ENCODE measurements at places on chromosomes 11 and 22.
A peak's percentile ranks its signal among the peaks of the same experiment; 100 is the strongest.

GRCh38 chr11:78659326-78660270 is 84.9 kb upstream of the NARS2 start:
- no peak for DNase-seq

- no peak for DNase-seq
These were observed 6.0 kb downstream of the NEAT1 start for GRCh38 chr11:65428578-65429067.

DNA sequence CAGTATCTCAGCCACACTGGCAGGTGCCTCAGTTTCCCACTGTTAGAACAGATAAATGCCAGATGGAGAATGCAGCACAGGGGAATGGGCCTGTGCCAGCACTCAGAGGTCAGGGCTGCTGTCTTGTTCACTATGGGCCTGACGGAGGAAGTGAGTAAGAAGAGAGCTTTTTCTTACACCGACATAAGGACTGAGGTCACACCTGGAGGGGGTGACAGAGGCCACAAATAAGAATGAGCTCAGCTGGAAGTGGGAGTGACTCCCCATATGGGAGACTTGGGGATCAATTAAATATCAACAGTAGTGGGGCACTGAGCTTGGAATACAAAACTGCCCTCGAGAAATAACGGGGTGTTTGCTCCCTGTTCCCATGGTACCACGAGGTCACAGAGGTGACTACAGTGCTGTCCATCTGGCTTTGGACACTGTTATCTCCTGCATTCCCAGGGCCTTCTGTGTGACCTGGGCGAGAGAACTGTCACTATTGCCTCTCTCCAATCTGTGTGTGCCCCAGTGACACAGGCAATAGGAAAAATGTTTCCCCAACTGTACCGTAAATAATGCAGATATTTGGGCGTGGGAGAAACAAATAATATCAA is 94.1 kb upstream of the NNMT start:
- DNase-seq, result no peak

- no peak for DNase-seq
These were observed 25.6 kb upstream of the OSBP start for GRCh38 chr11:59641156-59641555.

GRCh38 chr11:100575860-100576717 is 111.0 kb upstream of the ARHGAP42 start:
- DNase-seq, result no peak

GRCh38 chr11:75347781-75348566 is 3.5 kb downstream of the ARRB1 start:
- no peak for DNase-seq

- no peak for DNase-seq
These were observed 37.0 kb downstream of the PDE2A start for GRCh38 chr11:72637198-72637597.

- no peak for DNase-seq
These were observed 122.3 kb downstream of the KCNQ1 start for GRCh38 chr11:2567026-2567671.

- DNase-seq, result peak; percentile 21
These were observed 31.2 kb downstream of the PDE2A start for GRCh38 chr11:72642884-72643522.

DNA sequence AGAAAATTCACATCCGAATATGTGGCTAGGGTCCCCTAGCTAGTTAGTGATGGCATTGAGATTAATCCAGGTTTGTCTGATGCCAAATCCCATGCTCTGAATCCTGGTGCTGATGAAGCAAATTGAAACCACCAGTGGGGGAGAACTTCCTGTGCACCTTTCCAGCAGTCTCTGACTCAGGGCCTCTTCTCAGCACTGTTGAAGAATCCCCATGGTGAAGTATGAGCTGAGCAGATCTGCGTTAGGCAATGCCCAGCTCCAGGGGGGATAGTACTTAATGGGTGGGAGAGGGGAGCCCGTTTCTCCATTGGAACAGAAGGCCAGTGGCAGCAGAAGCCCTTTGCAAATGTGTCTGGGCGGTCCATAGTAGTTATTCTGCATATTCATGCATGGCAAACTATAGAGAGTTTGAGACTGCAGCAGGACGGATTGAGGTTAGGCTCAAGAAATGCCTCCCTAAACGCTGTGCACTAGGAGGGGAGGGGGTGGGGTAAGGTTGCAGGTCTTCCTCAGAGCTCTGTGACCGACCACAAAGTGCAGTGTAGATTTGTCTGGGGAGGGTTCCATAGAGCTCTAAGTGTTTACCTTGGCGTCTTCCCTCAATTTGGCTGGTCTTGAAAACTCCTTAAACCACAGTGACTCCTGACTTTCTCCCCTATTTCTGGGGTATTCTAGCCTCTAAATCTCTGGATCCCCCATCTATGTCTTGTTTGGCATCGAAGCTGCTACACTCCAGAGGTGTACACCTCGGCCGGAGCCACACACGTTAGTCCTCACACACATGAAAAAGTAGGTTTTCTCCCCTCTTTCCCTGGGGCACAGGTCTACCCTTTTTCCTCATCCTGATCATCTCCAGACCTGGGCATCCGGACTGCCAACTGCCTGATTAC is 4.8 kb downstream of the POU2F3 start:
- no peak for DNase-seq

DNA sequence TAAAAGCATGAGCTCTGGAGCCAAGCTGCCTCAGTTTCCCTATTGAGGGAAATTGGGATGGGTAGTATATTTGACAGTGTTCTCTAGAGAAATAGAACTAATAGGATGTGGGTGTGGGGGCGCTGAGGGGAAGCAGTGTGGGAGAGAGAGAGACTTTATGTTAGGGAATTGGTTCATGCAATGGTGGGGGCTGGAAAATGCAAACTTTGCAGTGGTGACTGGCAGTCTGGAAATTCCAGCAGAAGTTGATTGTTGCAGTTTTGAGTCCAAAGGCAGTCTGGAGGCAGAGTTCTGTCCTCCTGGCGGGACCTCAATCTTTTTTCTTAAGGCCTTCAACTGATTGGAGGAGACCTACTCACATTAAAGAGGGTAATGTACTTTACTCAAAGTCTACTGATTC is 59.4 kb upstream of the SYT13 start:
- no peak for DNase-seq

- DNase-seq, result no peak
These were observed 346.6 kb upstream of the NCAM1 start for GRCh38 chr11:112614605-112615004.

DNA sequence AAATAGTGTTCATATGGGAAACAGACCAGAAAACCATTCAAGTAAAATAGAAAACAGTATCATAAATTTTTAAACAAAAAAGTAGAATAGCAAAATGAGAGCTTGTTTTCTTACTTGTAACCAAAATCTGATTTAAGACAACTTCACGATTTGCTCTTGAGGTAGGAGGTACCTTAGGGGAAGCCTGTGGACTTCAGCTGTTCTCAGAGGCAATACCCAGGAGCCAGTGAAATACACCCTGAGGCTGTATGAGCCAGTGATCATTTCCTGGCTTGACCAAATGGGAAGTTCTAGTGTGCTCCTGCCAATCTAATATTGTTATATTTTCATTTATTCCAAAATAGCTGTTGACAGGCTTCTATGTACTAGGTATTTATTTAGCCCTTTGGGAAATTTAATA is 104.8 kb downstream of the ARHGAP42 start:
- DNase-seq, result no peak

GRCh38 chr11:22671751-22672150 is 5.3 kb downstream of the GAS2 start:
- DNase-seq, result no peak

GRCh38 chr22:25908755-25909154 is 166.8 kb downstream of the MYO18B start:
- no peak for DNase-seq

DNA sequence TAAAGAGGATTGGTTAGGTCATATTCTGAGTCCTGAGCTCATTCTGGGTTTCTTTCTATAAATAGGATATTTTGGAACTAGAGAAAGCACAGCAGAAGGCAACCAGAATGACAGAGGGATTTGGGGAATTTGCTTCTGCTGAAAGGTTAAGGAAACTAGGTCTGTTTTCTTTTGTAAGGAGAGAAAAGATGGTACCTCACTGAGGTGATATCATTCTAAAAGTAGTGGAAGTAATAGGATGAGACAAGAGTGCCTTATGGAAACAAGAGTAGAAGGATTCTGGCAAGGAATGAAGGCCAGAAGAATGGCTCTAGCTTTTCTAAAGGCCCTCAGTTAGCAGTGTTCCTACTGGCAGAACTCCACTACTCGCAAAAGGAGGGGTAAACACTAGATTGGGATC is 26.7 kb upstream of the BDNF start:
- DNase-seq, result no peak

GRCh38 chr11:118841469-118842242 is 42.0 kb upstream of the CXCR5 start:
- no peak for DNase-seq

GRCh38 chr11:88363648-88364065 is 26.1 kb upstream of the CTSC start:
- no peak for DNase-seq

DNA sequence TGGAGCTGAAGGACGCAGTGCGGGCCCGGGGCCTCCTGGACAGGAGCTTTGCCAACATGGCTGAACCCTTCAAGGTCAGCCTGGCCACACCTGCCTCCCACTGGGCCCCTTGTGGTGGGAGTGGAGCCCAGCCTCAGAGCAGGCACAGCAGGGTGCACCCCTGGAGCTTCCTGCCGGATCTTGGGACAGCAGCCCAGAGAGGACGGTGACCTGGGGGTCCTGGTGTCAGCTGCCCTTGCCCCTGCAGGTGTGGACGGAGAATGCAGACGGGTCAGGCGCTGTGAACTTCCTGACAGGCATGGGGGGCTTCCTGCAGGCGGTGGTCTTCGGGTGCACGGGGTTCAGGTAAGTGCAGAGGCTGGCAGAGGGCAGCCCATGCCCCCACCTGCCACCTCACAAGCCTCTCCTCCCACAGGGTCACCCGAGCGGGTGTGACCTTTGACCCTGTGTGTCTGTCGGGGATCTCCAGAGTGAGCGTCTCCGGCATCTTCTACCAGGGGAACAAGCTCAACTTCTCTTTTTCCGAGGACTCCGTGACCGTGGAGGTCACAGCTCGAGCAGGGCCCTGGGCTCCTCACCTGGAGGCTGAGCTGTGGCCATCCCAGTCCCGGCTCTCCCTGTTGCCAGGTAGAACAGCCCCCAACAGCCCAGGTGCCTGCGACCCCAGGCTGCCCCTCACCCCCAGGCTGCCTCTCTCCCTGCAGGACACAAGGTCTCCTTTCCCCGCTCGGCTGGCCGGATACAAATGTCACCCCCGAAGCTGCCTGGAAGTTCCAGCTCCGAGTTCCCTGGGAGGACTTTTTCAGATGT is 5.1 kb downstream of the PGGHG start:
- DNase-seq, result no peak

DNA sequence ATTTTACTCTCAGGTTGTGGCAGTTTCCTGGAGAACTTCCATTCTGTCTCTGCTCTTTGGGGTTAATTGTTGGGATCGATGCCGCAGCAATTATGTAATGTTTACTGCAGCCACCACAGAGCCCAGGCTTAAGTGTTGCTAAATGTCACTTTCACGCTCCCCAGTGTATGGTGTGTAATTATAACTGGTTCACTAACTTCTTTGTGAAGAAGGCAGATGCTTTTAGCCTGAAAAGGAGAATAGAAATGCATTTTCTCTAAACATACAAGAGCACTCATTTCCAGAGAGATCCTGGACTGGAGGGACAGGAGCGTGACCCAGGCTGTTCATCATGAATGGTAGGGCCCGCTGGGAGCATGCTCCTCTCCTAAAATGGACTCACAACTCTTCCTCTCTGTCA is 132.2 kb upstream of the PLET1 start:
- no peak for DNase-seq

- no peak for DNase-seq
These were observed 166.0 kb upstream of the RASSF10 start for GRCh38 chr11:12842933-12843636.

- DNase-seq, result no peak
These were observed 12.0 kb downstream of the PPIL2 start for GRCh38 chr22:21677606-21678443.

GRCh38 chr22:30044881-30045493 is 35.3 kb upstream of the HORMAD2 start:
- DNase-seq, result no peak

DNA sequence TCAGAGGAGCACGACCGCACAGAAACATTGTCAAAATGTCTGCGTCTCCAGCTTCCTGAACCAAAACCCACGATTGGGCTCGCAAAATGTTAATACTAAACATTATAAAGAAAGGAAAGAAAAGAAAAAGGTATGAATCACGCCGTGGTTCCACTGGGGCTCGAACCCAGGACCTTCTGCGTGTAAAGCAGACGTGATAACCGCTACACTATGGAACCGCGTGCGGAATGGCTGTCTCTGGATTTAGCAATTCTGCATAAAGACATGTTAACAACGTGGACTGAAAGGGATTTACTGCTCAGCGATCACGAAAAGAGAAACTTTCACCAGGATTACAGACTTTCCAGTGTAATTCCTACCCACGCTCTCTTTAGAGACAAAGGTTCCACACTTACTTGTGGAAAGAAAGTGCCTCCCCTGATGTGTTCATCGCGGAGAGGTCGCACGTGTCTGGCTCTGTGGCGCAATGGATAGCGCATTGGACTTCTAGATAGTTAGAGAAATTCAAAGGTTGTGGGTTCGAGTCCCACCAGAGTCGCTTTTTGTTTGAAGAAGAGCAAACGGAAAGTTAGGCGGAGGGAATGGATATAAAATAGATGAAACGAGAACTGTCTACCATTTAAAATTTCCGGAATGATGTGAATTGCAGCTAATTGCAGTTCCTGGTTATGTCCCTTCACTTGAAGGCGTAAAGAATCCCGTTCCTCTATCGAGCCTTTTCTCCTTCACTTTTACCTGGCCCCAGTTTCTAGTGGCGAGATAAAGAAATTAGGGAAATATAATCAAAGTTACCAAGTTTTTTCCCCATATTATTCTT is 39.7 kb downstream of the OR4D9 start:
- peak; percentile 58 for DNase-seq

Data from stimulated activated CD8-positive, alpha-beta memory T cell treated with anti-CD3 and anti-CD28 coated beads, Interleukin-4, amount 100 ng/mL, for 1 hour (primary cell).